Stimulated activated CD4-positive, alpha-beta T cell treated with anti-CD3 and anti-CD28 coated beads, Interleukin-4, amount 100 ng/mL, for 4 hours (primary cell): ENCODE measurements at places on chromosomes 5 and 9.

GRCh38 chr9:99693888-99694287, 127.8 kb upstream of the NR4A3 start:
- no peak for DNase-seq

GRCh38 chr5:139634028-139634325, 14.2 kb upstream of the CXXC5 start:
- no peak for DNase-seq

DNA sequence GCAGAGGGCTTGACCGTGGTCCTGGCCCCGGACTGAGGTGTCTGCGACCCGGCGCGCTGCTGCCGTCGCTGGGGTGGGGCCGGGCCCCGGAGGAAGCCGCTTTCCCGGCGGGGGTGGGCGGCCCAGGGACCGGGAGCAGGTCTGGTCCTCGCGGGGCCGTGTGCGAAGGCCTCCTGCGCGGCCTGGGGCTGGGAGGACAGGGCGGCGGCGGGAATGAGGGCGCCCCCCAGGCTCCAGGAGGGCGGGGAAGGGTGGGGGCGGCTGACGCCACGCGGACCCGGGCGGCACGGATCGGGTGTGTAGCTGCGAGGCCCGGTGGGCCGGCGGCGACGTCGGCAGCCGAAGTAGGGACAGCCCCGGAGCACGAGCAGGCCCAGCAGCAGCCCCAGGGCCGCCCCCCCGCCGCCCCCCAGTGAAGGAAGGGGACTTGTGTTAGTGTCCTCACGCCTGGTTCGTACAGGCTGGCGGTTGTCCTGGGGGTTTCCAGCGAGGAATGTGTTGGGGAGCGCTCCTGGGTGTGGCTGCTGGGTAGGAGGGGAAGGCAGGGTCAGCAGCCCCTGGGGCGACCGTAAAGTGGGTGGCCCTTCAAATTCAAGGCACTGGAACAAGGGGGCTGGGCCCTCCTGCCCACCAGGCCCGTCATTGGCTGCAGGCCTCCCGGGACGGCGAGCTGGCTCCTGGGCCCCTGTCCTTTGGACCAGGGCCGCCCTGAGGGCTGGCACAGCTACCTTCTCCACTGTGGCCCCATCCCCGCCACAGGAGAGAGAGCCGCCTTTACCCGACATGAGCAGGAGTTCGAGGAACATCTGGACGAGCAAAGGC, 597 bp upstream of the TMEM250 start:
- no peak for DNase-seq

DNA sequence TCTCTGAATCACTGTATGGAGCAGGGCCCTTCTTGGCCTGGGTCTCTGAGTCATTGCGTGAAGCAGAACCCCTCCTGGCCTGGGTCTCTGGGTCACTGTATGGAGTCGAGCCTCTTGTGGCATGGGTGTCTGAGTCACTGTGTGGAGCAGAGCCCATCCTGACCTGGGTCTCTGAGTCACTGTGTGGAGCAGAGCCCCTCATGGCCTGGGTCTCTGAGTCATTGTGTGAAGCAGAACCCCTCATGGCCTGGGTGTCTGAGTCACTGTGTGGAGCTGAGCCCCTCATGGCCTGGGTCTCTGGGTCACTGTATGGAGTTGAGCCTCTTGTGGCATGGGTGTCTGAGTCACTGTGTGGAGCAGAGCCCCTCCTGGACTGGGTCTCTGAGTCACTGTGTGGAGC, 94.0 kb upstream of the RAPGEF1 start:
- no peak for DNase-seq

DNA sequence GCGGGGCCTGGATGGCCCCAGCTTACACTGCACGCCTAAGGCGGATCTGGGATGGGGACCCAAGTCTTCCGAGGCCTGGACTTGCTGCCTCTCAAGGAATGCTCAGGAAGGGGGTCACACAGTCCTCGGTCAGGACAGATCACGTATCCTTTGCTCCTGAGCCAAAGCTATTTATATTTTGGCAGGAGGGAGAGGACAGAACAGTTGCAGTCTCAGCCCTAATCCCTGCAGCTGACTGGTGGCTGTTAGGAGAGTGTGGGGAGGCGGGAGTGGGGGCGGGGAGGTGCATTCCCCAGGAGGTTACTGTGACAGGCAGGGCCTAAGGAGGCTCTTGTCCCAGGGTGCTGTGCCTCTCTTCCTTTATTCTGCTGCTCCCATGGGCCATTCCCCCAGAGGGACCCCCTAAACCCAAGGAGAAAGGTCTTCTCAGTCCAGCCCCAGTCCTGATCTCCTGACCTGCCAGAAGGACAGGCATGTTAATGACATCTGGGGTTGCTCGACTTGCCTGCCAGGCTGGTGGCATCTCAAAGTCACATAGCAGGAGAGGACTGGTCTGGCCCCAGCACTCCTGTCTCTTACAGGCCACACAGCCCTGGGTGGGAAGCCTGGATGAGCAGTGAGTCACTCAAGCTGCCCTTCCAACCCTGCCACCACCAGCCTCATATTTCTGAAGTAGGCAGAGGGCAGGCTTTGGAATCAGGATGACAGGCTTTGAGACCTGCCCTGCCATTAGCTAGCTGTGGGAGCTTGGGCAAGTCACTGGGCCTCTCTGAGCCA, 51.9 kb downstream of the COL27A1 start:
- DNase-seq, result no peak

- peak; percentile 92 for DNase-seq
Observed at GRCh38 chr9:137551264-137552021, at the start of gene MRPL41. Gene MRPL41, plus strand, starts transcription at chr9:137551879. Its CDS starts 203 bp downstream, at chr9:137552082.

DNA sequence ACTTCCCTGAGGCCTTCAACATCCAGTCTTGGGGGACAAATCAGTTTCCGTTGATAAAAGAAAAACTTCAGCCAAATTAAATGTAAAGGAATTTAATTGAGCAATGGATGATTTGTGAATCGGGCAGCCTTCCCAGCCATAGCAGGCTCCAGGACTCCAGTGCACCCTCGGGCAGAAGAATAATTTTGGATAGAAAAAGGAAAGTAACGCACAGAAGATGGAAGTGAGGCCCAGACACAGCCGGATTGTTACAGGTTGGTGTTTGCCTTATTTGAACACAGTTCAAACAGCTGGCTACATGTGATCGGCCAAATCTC, 19.1 kb downstream of the MRPL36 start:
- DNase-seq, result no peak

DNA sequence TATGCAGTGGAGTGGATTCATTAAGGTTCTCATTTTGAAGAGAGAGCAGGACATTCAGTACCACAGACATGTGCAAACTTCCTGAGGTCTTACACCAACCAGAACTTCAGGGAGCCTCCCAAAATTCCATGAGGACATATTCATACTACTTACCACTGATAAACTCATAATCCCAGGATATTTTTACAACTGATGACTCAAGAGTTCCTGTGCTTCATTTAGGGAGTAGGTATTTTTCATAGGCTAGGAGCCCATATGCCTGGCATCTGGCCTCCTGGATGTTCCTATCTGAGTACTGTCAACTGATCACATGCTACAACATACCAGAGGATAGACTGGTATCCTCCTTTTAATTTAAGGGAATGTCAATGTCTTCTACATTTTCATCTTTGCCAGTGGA, 578.0 kb downstream of the EFNA5 start:
- no peak for DNase-seq

- DNase-seq, result no peak
Observed at GRCh38 chr5:26143259-26143658, 895.1 kb downstream of the CDH9 start.

- DNase-seq, result no peak
Observed at GRCh38 chr9:74589576-74589975, 92.4 kb downstream of the RORB start.

GRCh38 chr5:74633695-74634094, 6.8 kb downstream of the ENC1 start:
- no peak for DNase-seq

GRCh38 chr5:136192526-136193321, at the start of gene SMIM32:
Gene SMIM32, minus strand, starts transcription at chr5:136193162. Its CDS starts 638 bp downstream, at chr5:136192524.
- DNase-seq, result no peak

DNA sequence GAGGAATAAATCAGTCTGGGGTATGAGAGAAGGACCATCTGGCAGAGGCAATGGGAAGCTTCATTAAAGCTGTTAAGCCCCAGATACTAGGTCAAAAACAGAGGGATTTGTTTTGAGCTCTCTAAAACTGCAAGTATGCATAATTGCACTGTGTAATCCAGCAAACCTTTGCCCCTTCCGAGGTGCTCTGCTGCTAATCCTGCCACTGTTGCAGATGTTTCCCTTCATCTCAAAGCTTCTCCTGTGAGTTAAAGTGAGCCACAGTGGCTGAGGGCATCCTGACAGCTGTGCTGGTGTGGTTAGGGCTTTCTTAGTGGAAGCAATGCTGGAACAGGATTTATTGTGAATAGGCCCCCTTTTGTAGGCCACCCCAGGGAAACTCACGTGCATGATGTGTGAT, 160.3 kb upstream of the TRPC7 start:
- no peak for DNase-seq

GRCh38 chr9:112939418-112939817, 48.7 kb upstream of the SLC46A2 start:
- no peak for DNase-seq

DNA sequence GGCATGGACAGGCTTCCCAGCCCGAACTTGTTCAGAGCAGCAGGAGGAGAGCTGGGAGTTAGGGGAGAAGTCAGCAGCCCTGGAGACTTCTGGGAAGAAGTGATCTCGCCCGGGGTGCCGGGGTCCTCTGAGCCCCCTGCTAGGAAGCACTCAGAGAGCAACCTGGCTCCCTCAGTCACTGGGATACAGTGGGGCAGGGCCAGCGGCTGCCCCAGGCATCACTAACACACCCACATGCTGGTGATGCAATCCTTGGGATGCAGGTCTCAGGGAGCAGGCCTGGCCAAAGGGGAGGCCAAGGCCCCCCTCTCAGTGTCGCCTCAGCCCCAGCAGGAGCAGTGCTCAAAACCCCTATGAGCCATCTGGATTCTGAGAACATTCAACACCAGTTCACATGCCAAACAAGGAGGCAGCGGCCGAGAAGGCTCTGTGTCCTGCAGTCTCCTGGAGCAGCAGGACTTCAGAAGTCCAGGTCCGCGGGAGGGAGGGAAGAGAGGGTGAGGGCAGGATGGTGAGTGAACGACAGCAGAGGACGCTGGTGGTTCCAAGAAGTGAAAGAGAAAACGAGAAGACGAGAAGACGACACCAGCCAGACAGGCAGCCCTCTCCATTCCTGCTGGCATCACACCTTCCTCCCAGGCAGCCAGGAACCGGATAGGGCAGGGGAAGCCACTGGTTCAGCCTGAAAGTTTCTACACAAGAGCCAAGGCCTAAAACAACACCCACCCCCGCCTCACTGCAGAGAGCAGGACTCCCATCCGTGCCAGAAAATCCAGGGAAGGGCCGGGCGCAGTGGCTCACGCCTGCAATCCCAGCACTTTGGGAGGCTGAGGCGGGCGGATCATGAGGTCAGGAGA, 2.3 kb downstream of the PNPLA7 start:
- no peak for DNase-seq

DNA sequence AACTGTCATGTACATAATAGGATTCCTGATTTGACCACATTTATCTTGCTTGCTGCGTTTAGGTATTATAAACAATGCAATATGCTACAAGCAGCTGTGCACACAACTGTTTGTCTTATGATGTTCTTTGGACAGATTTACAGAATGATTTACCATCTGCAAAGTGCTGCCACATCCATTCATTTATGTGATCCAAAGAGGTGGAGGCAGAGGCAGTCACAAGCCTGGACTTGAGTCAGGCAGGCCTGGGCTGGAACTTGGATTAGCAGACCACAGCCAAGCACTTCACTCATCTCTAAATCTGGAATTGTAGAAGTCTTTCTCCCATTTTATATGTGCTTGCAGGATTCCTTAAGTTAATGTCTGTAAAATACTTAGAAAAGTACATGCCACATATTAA, 149.0 kb downstream of the INSYN2B start:
- no peak for DNase-seq

DNA sequence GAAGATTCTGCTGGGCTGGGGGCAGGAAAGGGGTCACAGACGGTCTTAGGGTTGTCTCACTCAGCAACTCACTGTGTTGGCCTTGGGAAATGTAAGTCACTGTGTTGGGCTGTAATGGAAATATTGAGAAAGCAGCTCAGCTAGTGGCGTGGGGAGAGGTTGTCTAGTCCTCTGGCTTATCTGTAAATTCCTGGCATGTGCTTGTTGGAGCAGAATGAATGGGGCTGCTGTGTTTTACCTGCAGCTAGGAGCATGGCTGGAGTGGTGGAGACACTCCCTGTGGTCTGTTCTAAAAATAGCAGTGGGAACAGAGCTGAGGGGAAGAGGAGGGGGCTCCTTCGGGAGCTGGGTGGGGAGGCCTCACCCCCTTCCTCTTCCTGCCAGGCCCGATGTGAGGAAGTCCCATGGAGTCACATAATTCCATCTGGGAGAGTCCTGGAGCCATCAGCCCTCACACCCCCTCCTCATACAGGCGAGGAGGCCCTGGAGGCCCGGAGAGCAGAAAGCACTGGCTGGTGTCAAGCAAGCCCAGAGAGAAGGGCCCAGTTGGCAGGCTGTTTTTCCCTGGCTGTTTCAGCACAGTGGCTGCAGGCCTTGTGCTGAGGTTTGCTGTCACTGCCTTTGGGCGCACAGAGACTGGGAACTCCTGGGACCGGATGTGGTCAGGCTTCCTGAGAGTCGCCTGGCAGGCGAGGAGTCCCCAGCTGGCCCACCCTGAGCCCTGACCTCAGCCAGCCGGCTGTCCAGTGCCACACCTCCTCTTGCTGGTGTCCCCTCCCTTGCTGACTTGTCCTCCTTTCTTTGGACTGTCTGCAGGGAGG, 84.9 kb downstream of the RGS3 start:
- no peak for DNase-seq

GRCh38 chr9:109934136-109934856, 154.3 kb downstream of the PALM2AKAP2 start:
- DNase-seq, result no peak
